ENCODE measurements at places on chromosomes 4 and X. TPM values are rescaled to one million over a fixed set of nuclear protein-coding genes. Genes with fewer than 3 reads are reported as not detected.

DNA sequence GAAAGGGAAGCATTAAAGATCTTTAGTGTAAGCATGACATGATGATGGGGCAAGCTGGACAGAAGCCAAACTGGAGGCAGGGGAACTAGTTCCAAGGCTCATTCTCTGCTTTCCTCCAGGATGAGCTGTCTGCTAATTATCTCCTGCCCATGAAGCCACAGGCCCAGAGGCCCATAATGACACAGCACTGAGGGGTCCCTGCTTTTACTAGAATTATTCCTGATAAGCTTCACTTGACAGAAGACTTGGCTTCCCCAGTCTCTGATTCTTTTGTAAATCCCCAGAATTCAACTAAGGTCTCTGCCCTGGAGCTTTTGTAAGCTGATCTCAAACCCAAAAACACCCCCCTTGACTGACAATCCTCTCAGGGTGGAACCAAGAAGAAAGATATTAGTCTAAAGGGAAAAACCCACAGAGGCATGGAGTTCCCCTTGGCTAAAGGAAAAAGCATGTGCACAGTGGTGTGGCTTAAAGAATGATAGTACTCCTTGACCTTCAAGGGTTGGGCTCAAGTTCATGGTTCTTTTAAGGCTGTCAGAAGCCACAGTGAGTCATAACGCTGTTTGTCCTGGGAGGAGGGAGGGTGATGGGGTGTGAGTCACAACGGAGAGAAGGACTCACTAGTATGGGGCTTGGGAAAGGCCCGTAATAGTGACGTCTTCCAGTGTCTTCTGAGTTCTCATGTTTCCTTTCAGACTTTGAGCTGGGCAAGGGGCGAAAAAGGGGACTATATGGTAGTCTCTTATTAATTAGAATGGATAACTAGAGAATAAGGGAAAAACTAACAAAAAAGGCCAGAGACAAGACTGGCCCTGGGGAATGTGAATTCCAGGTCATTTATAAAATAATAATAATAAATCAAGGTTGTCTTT lies 146.0 kb upstream of the CPEB2 start:
- DNase-seq, result peak; percentile 100

HPGD gene
- not detected for total RNA-seq

GRCh38 chr4:164946810-164947209 lies 30.6 kb downstream of the TRIM61 start:
- no peak for DNase-seq

GRCh38 chrX:7076245-7076661 lies 71.3 kb upstream of the STS start:
- no peak for DNase-seq

- no peak for DNase-seq
Observed at GRCh38 chr4:144499777-144500176, 146.2 kb upstream of the HHIP start.

- no peak for DNase-seq
Observed at GRCh38 chr4:54333657-54334056, 104.6 kb downstream of the PDGFRA start.

DNA sequence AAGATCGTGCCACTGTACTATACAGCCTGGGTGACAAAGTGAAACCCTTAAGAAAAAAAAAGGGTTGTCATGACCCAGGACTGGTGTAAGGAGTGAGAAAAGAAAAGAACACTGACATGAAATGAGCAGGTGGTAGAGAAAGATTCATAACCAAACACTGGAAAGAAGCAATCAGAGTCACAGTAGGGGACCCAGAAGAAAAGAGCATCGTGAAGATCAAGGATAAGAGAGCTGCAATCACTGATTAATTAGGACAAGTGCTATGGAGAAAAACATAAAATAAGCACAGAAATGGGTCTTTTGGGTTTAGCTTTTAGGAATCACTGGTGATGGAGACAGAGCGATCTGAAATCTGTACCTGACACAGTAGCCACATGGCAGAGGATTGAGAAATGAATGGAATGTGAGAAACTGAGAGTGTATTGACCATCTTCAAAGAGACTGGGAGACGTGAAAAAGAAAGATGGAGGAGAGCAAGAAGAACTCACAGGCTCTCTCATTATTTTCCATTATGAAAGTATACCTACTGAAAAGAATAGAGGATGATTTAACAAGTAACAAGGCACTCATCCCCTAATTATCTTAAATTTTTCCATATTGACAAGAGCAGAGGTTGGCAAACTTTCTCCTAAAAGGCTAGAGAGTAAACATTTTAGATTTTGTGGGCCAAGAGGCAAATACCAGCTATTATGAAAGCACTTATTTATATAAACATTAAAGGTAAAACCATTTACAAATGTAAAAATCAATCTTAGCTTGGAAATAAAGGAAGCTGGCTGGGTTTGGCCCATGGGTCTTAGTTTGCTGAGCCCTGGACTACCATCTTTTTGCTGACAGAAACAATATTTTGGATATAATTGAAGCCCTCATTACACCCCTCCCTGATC lies 7.3 kb downstream of the TMEM154 start:
- no peak for DNase-seq

GRCh38 chr4:137601934-137602333 lies 69.6 kb upstream of the PCDH18 start:
- DNase-seq, result peak; percentile 28

DNA sequence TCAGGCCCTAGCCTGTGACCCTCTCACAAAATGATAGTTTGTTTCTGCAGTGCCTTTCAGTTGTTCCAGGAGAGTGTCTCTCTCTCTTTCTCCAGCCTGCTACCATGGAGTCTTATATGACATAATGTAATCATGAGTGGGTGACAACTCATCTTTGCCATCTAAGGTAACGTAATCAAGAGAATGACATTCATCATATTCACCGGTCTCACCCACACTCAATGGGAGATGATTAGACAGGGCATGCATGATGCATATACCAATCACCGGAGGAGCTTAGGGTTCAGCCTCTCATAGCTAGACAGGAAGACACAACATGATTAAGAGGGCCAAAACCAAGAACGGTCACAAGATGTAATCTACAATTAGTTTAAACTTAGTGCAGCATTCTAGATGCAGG lies 97.1 kb upstream of the FAM9B start:
- peak; percentile 24 for DNase-seq

FAM184B gene
- total RNA-seq, result 0.18 TPM

- DNase-seq, result no peak
Observed at GRCh38 chrX:48472851-48473703, 2.9 kb upstream of the FTSJ1 start.

DNA sequence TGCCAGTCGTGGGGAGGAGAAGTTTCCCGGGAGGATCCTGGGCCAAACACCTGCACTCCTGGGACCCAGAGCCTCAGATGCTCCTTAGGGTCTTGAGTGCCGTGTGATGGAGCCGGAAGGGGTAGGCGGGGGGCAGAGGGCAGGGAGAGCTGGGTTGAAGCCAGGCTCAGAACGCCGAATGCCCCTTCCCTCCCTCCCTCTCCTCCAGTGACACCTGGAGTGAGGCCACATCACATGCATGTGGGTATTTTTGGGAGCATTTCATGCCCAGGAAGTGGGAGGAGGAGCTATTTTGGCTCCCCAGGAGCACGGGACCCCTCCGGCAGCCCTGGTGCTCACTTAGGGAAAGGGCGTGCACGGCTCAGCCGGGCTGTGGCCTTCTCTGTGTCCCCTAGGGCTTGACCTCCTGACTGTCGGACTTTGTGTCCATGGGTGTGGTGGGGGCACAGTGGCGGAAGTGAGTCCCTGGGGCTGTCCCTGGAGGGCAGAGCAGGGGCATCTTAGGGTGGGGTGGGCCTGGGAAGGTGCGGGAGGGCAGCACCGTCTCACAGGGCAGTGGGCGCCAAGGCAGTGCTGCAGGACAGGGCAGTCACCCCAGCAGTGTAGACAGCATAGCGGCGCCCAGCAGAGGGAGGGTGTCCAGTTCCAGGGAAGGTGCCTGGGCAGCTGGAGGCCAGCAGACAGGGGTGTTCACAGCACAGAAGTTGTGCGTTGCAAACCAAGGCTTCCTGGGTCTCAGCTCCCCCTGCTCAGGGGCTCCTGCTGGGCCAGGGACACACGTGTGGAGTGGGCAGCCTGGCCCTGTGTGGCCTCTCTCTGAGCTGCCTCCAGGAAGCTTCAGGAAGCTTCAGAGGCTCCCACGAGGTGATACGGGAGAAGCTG lies 4.9 kb upstream of the CPLX1 start:
- no peak for DNase-seq

- no peak for DNase-seq
Observed at GRCh38 chrX:810186-810585, 179.6 kb downstream of the SHOX start.

N4BP2 gene
- 2.2 TPM for total RNA-seq

DNA sequence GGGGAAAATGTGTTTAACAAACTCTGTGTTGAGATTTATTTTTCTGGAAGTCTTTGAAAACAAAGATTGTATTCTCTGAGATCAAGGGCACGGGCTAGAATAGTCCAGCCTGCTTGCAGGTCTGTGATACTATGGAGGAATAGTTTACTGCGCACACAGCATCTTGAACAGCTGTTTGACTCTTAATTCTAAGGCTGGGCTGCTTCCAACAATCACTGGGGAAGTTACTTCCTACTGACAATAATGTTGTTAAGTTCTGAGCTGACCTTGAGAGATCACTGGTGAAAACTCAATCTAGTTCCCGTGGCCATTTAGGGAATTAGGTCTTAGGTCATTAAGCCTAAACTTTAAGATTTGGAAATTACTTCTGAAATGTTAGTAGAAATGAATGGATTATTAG lies 416.1 kb upstream of the FTHL17 start:
- no peak for DNase-seq

DNA sequence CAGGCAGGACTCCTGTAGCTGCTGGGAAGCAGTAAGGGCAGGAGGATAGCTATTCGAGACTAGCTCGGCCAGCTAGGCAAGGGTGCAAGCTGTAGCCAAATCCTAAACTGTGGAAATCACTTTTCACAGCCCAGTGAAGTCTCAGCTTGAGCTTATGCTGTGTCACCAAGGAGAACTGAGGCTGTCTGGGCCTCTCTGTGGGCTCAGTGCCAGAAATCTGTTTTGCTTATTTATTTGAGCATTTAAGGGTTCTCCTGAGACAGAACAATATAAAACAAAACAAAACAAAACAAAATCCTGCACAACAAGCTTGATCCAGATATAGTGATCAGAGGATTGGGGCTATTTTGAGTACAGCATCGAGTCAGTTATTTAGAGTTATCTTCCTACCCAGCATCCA lies 97.5 kb downstream of the FANCB start:
- DNase-seq, result no peak

- no peak for DNase-seq
Observed at GRCh38 chr4:2083116-2083825, 24.1 kb downstream of the NAT8L start.

DRP2 gene
- 6.9 TPM for total RNA-seq

TBC1D9 gene
- 16.9 TPM for total RNA-seq

GRCh38 chrX:123422875-123423274 lies 238.8 kb downstream of the GRIA3 start:
- DNase-seq, result peak; percentile 13

COQ2 gene
- 7.3 TPM for total RNA-seq

SLC16A2 gene
- total RNA-seq, result 5.3 TPM

NALF2 gene
- not detected for total RNA-seq

DNA sequence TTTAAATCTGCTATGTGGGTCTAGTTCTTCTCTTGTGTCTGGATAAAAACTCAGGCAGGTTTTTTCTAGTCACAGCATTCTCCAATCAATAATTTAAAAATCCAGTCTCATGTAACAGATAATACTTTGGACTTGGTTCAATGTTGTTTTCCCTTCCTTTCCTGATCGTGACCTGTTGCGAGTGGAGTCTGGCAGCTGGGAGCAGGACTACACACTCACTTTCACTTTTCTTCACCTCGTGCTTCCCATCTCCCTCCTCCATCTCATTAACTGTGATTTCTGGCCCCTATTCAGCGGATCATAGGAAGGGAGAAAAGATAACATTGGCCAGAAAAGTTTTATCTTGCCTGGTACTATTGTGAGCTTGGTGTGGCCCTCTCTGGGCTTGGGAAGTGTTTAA lies 96.6 kb upstream of the GATB start:
- DNase-seq, result no peak

SERPINA7 gene
- not detected for total RNA-seq

DRD5 gene
- not detected for total RNA-seq

DNA sequence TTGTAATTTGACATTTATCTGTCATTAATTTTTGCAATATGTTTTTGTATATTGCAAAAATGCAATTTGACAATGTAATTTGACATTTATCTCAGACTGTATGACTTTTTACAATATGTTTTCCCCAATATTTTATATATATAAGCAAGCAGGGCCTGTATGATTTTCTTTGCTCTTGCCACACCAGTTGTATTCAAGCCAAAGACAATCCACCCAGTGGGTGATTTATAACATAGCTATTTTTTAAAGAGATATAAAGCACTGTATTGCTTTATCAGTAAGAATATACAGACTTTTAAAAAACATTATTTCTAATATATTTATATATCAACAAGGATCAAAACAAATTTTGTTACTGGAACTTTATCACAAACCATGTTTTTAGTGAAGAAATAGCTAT lies 47.3 kb downstream of the SLIT2 start:
- DNase-seq, result no peak

- peak; percentile 16 for DNase-seq
Observed at GRCh38 chr4:8276358-8277240, 7.0 kb downstream of the HTRA3 start.

TEX11 gene
- total RNA-seq, result not detected

DNA sequence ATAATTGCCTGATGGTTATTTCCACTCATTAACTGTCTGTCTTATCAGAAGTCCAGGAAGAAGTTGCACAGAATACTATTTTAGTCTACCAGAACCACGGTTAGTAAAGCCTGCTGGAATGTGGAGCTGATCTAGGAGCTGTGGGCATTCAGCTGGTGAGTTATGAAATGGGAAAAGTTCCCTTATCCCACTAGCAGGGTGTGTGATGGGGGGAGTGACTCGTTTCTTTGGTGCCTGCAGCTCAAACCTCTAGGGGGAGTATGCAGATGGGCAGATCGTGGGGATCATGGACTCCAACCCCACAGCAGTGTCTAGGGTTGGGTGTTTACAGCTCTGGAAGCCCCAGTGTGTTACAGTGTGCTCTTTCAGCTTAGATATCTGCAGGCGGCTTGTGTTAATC lies 305.7 kb upstream of the BOD1L1 start:
- peak; percentile 77 for DNase-seq

GRCh38 chr4:8672486-8672885 lies 79.9 kb downstream of the CPZ start:
- DNase-seq, result no peak

STATH gene
- total RNA-seq, result not detected

GRCh38 chr4:110164856-110165255 lies 33.6 kb downstream of the ELOVL6 start:
- no peak for DNase-seq

DNA sequence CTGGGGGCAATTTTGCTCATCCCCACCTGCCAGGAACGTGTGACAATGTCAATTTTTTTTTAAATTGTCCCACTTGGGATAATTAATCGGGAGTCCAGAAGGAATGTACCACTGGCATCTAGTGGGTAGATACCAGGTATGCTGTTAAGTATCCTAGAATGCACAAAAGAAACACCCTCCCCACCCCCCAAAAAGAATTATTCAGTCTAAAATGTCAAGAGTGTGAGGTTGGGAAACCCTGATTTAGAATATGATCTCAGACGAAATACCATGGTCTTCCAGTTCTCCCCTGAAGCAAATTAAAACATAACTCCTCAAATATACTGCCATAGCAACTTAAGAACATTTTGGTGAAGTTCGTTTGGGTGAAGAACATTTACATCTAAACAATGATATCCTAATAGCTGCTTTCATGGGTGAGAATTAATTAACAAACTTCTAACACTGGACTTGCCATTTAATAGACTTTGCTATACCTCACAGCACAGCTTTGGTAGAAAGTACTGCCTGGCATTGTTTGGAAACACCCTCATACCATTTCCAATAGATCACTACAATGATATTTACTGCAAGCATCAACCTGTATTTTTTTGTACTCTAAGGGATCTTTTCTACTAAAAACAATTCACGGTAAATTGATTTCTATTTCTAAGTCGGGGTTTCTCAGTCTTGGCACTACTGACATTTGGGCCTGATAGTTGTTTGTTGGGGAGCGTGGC lies 36.5 kb downstream of the SH3RF1 start:
- no peak for DNase-seq

Measured in IMR-90 (cell line).